Activated CD4-positive, alpha-beta T cell treated with anti-CD3 and anti-CD28 coated beads, Interleukin-2, amount 10 ng/mL, durations not matched to agents 7 days and 5 days (primary cell): ENCODE measurements at places on chromosomes 6 and 20. TPM values are rescaled to one million over a fixed set of nuclear protein-coding genes. Genes with fewer than 3 reads are reported as not detected.

- DNase-seq, result no peak
These were observed 10.9 kb upstream of the BNIP5 start for GRCh38 chr6:36347621-36348020.

GRCh38 chr6:75526502-75527127 lies 33.0 kb upstream of the FILIP1 start:
- peak; percentile 70 for DNase-seq

The PPP1R16B gene
- 67.4 TPM for total RNA-seq

DNA sequence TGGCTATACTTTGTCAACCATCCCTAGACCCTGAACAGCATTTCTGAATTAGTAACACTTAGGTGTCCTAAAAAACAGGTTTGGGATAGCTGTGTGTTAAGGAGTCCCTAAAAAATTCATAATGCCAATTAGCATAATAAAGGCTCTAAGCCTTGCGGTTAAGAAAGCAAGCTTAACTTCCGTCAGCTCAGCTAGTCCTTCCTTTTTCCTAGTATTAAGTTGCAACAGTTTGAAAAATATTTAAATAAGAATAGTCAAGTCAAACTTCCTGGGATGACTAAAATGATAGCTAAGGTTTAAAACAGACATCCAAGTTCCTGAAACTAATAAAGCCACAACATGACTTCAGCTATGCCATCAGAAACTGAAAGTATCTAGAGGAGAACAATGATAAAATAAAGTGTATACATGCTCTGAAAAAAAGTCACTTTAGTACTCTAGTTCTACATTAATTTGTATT lies 3.5 kb downstream of the AKIRIN2 start:
- no peak for DNase-seq

DNA sequence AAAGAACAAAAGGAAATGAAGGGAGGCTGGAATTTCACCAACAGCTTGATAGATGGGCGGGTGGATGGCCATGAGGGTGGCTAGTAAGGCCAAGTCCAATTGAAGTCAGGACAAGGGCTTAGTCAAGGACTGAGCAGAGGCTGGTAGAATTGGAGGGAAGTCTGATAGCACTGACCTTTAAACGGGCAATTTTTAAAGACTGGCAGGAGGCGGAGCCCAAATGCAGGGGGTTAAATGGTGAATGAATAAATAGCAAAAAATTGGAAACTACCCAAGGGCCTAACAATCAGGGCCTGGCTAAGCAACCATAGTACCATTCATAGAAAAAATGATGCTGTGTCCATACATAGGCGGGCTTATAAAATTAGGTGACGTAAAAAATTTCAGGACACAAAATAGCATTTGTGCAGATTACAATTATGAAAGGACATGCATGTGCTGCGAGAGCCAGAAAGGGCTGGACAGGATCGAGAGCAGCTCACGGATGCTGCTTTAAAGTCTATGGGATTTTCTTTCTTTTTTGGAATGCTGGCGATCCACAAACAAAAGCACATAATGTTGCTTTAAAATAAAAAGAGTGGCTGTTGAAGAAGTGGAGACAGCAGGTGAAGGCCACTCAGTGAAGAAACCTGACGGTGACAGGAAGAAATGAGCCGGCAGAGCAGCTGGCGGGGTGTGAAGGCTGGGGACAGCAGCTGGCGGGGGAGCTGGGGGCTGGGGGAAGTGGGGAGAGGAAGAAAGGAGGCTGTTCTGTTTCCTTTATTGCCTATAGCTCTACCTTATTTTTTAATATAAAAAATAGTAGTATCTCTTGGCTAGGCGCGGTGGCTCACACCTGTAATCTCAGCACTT lies 42.8 kb upstream of the TAF8 start:
- peak; percentile 50 for DNase-seq
